ENCODE measurements at places on chromosomes 2 and 18.
A peak's percentile ranks its signal among the peaks of the same experiment; 100 is the strongest.

DNA sequence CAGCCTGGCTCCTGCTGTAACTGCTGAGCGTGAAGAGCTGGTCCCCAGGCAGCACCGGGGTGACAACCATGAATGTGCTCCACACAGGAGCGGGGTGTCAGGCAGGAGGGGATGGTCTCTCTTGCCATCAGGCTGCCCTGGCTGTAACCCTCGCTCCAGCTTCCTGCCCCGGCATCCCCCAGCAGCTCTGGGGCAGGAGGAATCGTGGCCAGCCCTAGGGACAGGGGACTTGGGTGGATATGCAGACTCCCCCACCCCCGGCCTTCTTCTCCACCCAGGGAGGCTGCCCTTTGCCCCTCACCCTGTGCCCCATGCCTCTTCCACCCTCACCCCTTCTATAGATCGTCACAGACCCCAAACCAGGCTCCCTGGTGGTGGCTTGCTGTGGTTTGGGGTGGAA, 69.4 kb upstream of the SMAD7 start:
- no peak for DNase-seq

DNA sequence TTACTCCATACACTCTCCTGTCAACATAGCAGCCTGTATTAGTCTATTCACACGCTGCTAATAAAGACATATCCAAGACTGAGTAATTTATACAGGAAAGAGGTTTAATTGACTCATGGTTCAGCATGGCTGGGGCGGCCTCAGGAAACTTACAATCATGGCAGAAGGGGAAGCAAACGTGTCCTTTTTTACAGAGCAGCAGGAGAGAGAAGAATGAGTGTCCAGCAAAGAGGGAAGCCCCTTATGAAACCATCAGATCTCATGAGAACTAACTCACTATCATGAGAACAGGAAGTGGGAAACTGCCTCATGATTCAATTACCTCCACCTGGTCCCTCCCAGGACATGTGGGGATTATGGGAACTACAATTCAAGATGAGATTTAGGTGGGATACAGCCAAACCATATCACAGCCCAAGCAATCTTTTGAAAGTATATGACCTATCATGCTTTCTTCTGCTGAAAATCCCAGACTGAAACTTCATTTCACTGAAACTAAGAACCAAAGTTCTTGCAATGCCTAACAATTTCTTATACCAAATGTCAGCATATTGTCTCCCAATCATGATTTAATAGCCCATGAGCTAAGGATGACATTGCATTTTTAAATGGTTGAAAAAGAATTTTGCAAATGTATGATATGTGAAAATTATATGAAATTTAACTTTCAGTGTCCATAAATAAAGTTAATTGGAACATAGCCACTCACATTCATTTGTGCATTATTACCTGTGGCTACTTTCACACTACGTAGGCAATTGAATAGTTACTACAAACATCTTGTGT, 686.8 kb upstream of the ZEB2 start:
- no peak for DNase-seq

- DNase-seq: peak; percentile 40
These were observed 1.4 kb downstream of the MBP start for GRCh38 chr18:77131100-77131651.

DNA sequence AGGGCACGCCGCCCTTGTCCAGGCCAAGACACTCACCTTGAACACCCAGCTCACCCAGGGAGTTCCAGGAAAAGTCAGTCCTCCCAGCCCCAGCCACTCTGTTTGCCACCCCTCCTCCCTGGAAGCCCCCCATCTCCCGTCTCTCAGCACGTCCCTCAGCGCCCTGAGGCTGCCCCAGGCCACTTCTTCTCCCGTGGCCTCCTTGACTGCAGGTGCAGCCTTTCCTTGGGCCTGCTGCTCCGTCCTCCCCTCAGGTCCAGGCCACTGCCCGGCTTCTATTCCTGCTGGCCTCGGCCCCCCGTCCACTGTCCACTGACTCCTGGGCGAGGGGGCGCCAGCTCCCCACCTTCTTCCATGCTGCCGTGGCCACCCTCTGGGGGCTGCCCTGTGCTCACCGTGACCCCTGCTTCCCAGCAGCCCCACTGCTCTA, 239.1 kb downstream of the HDAC4 start:
- no peak for DNase-seq

GRCh38 chr2:135650721-135651120, 90.9 kb upstream of the UBXN4 start:
- DNase-seq: no peak

GRCh38 chr2:167293943-167294775, 405.9 kb downstream of the XIRP2 start:
- no peak for DNase-seq

DNA sequence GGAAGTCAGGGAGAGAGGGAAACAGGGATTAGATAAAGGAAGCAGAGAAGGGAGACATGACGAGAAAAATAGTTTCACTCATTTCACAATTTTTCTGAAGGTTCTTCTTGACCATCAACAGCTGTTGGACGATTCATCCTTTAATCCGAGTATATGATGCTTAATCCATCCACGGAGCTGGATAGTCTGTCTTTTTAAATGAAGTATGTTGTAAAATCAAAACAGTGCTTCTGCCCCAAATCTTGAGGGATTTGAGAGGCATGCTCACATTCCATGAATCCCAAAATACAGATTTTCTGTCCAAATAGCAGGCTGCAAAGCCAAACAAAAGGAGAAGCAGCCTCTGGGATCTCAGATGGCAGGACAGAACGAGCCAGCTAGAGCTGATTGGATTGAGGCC, 47.5 kb downstream of the EPAS1 start:
- no peak for DNase-seq

DNA sequence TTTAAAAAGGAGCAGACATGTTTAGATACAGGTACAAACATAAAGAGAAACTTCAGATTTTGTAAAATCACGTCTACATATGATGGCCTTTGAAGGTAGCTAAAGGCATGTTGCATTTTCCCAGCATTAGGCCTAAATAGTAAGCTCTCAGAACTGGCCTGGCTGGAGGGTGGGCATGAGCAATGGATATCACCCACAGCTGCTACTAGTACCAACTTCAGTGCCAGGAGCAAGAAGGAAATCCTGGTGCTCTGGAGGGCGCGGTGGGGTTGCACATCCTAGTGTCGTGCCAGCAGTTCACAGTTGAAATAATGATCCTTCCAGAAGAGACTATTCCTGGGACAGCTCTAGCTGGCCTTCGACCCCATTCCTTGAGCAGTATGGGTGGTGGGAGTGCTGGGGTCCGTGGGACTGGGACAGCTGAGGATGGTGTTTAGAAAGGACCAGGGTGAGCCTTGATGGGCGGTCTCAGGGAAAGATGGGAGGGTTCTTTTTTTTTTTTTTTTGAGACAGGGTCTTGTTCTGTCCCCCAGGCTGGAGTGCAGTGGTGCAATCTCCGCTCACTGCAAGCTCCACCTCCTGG, 4.9 kb downstream of the DES start:
- no peak for DNase-seq

DNA sequence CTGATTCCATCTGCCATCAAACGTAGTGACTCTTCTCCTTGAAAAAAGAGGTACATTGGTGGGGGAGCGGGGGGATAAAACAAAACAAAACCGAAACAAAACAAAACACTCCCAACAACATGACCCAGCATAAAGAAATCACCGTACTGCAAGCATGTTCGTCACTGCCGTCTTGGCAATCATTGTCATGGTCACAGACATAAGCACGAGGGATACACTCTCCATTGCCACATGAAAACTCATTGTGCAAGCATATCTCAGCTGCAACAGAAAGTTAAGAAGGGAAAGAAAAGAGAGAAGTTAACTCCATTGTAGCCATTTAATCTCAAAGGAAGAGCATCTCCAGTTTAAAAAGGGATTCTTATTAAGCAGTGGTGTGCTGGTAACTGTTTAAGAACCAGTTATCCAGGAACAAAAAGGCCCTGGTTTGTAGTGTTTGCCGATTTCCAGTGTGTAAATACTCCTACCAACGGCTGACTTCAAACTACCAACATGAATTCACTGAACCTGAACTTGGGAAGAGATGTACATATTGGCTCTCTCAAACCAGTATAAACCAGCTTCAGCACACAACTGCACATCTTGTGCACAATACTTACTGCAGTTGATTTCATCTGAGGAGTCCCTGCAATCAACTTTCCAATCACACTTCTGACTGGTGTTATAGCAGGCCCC, 68.2 kb downstream of the LRP2 start:
- no peak for DNase-seq

DNA sequence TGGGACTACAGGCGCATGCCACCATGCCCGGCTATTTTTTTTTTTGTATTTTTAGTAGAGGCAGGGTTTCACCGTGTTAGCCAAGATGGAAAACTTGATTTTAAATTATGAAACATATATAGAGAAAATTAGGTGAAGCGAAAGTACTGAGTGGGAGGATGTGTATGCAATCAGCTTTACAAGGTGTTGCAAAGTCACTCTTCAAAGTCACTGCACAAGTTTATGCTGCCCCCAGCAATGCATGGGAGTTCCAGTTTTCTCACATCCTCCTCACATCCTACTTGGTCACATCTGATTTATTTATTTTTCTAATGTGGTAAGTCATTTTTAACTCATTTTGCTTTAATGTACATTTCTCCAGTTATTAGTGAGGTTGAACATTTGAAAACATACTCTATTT, 49.2 kb upstream of the CHN1 start:
- no peak for DNase-seq

GRCh38 chr2:224659714-224660113, 56.5 kb downstream of the CCDC195 start:
- no peak for DNase-seq

DNA sequence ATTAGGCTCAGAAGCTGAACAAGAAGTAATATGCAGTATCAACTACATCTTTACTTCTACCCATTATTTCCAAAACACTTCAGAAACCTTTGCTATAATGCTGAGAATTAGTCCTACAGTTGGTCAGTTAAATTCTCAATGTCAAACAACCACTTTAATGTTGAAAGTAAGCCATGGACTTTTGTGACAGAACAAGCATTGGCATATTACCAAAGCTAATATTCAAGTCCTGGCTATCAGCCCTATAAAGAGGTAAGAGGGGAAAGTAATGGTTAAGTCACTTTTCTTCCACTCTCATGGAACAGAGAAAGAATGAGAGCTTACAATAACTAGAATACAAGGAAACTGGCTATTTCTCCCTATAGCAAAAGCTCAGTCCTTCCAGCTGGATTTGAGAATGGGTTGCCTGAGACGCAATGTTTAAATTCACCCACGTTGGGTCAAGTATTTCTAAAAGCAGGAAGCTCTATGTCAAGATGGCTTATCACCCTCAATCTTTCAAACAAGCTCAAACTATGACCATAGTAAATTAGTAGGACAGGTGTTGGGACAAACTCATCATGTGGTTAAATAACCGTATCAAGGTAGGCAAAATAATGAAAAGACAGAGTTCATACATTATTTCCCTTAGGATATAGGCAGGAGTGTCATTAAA, 31.4 kb upstream of the MFSD6 start:
- no peak for DNase-seq

DNA sequence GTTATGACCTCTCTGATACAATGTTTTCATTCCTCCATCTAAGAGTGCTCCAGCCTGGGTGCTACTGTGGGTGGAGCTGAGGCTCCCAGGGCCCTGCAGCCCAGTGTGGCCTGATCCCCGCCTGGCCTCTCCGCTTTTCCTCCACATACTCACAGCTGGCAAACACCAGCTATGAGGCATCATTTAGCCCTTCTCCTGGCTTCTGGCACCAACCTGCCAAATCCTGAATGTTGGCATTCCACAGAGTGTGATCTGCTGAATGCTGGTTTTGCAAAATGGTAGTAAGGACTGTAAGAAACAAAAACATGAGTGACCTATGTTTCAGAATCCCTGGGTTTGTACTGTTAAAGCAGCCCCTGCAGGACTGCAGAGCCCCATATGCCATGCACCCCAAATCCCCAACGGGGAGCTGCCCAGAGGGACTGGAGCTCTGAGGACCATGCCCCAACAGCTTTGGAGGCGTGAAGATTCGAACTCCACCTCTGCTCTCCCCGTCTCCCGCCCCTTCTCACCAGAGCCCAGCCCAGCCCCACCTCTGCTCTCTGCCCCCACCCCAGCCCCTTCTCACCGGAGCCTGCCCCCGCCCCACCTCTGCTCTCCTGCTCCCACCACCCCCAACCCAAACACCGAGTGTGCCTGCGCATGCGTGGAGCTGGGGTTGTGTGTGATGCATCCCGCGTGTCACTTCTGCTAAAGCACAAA, 4.2 kb downstream of the SLC66A2 start:
- no peak for DNase-seq

GRCh38 chr2:2165135-2165534, 165.9 kb downstream of the MYT1L start:
- DNase-seq: no peak

- DNase-seq: no peak
These were observed 1.9 kb downstream of the ZDBF2 start for GRCh38 chr2:206276169-206276942.

- no peak for DNase-seq
These were observed 10.7 kb downstream of the LPIN1 start for GRCh38 chr2:11757101-11757500.

DNA sequence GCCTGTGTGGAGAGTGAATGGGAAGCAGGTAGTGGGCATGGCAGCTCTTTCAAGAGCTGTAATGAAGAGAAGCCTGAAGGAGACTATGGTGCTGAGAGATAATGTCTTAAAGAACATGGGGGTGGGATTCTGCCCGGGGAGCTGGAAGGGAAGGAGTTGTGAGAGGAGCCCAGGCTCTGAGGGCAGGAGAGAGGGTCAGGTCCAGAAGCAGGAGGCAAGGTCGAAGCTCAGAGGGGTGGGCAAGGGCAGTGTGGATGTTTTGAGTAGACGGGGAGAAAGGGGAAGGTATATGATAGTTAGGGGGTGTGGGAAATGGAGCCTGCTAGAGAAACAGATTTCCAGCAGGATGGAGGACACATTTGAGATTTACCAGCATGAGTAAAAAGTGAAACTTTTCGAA, 2.1 kb downstream of the CAPN10 start:
- DNase-seq: no peak

- no peak for DNase-seq
These were observed 16.2 kb downstream of the SCYGR8 start for GRCh38 chr2:227761740-227762476.

DNA sequence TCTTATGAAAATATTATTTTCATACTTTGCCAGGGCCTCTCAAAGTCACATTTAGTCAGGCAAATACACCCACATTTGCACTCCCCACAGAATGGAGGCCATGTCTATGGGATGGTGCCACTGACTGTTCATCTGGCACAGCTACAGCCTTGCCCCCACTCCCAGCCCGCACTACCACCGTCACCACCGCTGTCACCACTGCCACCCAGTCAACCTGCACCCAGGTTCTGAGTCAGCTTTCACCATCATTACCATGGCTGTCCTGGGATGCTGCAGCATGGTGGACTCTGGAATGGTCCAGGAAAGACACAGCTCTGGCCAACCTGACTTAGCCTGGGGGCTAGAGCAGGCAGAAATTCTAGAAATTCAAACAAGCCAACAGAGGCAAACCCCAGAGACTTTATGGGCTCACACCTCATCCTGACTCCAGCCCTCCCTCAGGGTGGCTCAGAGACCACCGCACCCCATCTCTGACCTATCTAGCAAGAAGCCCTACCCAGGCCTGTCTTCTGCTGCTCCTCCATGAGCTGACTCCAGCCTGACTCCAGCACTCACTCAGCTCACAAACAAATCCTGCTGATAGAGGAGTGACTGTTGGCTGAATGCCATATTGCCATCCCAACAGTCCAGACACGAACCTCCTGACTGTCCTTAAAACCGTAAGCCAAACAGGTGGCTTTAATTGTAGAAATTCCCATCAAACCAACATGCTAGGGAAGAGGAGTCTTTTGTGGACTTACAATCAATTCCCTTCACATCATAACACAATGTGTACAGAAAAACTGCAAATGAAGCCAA, 28.0 kb downstream of the DNER start:
- DNase-seq: no peak
